ENCODE measurements at places on chromosomes 2 and 18. TPM values are rescaled to one million over a fixed set of nuclear protein-coding genes. Genes with fewer than 3 reads are reported as not detected.

Gene MYL1
- total RNA-seq = not detected

Gene DLGAP1
- total RNA-seq = 0.27 TPM

Gene TFPI
- total RNA-seq = 498 TPM

Gene DTNA
- 19.8 TPM for total RNA-seq

Gene PDE1A
- total RNA-seq = 0.27 TPM

Gene ZNF397
- 4.7 TPM for total RNA-seq

Gene KCNJ13
- not detected for total RNA-seq

Gene CHRND
- not detected for total RNA-seq

Gene SERPINB12
- total RNA-seq = not detected

Gene DPYSL5
- not detected for total RNA-seq

Gene ATP6V1C2
- not detected for total RNA-seq

Gene NYAP2
- total RNA-seq = not detected

Gene PLGLB1
- total RNA-seq = not detected

Gene CTAGE1
- total RNA-seq = not detected

Gene NEB
- total RNA-seq = 1.3 TPM
